Stimulated activated CD8-positive, alpha-beta memory T cell treated with anti-CD3 and anti-CD28 coated beads, Interleukin-7, amount 100 ng/mL, for 1 hour (primary cell): ENCODE measurements at places on chromosomes 3 and 15.

- DNase-seq: no peak
Observed at GRCh38 chr15:62610265-62610869, 432.2 kb upstream of the TPM1 start.

DNA sequence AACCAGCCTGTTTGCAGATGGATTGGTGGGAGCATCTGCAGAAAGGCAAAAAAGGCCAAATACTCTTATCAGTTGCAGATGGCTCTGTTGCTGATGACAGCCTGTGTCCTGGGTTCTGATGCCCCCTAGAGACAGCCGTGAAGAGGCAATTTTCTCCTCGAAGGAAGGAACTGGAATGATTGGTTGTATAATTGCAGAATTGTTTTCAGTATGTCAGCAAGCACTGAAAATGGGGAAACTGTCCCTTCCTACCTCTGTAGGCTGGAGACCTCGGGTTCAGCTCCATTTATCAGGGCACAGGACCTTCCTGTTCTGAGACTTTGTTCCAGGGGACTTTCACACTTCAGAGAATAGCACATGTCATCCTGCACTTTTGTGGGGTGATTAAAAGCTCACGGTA, 103.0 kb downstream of the PGPEP1L start:
- DNase-seq: no peak

- DNase-seq: no peak
Observed at GRCh38 chr15:31831596-31831995, 198.7 kb upstream of the CHRNA7 start.

DNA sequence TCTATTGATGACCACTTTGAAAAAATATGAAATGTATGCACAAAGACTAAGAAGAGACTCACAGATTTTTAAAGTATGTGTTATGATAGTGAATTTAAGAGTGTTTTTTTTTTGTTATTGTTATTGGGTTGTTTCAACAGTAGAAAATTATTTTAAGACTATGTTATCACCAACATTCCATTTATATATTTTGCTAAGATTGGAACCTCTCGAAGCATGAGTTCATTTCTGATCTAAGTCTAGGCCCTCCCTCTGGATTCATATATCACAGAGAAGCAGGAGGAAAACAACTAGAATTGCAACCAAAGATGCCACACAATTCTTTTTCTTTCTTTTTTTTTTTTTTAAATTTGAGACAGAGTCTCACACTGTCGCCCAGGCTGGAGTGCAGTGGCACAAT, 46.8 kb downstream of the ITGB5 start:
- no peak for DNase-seq

DNA sequence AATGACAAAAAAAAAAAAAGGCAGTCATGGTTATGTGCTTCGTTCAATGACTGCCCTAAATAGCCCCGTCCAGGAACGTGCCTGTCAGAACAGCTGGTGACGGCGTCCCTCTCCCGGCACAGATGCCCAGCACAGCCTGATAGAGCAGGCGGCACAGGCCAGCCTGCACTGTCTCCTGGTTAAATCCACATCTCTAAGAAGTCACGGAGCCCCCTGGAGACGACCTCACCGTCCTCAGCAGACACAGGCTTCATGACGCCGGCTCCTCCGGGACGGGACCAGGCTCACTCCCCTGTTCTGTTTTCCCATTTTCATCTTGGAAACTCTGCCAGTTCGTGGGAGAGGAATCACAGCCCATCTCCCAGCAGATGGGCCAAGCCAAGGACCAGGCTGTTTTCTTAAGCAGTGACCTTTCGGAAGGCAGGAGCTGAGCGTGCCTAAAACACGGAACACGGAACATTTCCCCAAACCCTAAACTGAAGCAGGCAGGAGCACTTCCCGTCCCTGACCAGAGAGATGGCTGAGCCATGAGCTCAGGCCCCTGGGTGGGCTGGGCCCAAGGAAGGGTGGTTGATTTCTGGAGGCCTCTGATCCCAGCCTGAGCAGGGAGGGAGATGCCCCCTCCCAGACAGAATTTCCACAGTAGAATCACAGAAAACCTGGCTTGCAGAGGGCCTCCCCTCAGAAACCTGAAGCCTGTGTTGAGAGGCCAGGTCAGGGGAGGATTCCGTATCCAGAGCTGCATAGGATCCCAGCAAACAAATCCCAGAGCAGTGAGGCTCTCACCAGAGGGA, 35.9 kb downstream of the ADCY5 start:
- DNase-seq: no peak

GRCh38 chr3:142950972-142951371, 12.5 kb downstream of the PAQR9 start:
- no peak for DNase-seq

GRCh38 chr3:197212290-197212689, 86.1 kb downstream of the DLG1 start:
- no peak for DNase-seq

GRCh38 chr15:57112178-57112577, 193.7 kb downstream of the TCF12 start:
- no peak for DNase-seq

DNA sequence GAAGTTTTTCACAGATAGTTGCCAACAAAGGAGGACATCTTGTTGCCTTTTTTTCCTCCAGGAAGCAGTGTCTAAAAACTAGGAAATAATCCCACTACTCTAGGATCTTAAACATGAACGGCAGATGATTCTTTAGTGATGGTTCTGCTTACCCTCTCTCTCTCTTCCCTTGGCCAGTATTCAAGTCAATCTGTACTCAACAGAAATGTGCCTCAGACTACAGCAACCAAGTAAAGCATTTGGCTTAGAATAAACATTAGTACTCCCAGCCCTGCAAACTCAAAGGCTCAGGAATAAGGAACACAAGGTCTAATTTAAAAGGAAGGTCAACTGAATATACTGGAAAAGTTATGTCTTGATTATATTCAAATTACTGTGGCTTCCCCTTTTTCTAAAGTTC, 8.7 kb downstream of the NPTN start:
- no peak for DNase-seq

- no peak for DNase-seq
Observed at GRCh38 chr3:195103623-195104022, 167.3 kb downstream of the XXYLT1 start.

DNA sequence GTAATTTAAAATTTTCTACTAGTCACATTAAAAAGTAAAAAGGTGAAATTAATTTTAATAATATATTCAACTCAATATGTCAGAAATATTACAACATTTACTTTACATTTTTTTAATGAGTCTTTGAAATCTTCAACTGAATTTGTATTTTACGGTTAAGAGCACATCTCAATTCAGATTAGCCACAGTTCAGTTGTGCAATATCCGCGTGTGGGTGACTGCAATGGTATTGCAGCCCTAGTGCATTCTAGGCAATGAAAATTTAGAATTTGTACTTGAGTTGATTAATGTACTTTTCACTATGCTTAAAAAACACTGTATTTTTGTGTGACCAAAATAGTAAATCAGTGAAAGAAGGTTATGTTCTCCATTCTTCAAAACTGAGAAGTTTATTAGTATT, 57.3 kb downstream of the CEP63 start:
- no peak for DNase-seq

DNA sequence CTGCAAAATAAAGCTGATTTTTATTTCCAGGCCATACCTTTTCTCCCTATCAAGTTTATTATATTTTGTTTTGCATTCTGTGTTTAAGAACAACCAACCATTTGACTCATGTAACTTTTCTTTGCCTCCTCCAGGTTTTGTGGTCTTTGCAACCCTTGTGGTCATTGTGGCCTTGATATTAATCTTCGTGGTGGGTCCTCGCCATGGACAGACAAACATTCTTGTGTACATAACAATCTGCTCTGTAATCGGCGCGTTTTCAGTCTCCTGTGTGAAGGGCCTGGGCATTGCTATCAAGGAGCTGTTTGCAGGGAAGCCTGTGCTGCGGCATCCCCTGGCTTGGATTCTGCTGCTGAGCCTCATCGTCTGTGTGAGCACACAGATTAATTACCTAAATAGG, 27.6 kb downstream of the NIPA2 start:
- no peak for DNase-seq

GRCh38 chr15:32825219-32825618, 107.4 kb downstream of the GREM1 start:
- no peak for DNase-seq

- DNase-seq: no peak
Observed at GRCh38 chr15:64247906-64248541, 85.2 kb upstream of the PPIB start.

- DNase-seq: no peak
Observed at GRCh38 chr3:127763816-127764215, 58.5 kb downstream of the MGLL start.
